ENCODE measurements at places on chromosomes 3 and 15.

- DNase-seq: no peak
These were observed 224.7 kb downstream of the IGSF11 start for GRCh38 chr3:118809696-118810498.

DNA sequence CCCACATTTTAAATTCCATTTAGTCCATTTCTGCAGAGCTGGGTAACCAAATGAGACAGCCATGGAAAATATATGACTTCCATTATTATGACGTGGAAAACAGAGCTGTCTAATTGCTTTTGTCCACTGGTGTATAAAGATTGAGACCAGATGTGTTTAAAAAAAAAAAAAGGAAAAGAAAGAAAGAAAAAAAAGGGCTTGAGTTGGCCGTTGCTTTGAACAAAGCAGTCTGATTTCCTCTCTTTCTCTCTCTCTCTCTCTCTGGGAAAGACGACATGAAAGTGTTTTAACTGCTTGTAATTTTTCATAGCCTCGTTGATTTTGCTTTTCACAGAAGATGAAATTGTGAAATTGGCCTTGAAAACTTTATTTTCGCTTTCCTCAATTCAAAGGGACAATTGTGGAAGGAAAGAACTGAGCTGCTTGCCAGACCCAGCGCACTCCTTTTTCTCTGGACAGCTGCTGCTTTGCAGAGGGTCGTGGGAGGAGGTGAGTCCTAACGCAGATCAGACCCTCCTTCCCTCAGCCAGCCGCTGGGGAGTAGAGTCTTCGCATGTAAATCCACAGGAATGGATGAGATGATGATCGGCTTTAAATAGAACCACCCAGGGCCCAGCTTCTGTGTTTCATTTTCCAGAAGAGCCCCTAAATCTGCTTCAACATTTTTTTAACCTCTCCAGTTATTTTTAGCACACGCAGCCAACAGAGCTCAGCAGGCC, 42.8 kb upstream of the UBE2E1 start:
- no peak for DNase-seq

DNA sequence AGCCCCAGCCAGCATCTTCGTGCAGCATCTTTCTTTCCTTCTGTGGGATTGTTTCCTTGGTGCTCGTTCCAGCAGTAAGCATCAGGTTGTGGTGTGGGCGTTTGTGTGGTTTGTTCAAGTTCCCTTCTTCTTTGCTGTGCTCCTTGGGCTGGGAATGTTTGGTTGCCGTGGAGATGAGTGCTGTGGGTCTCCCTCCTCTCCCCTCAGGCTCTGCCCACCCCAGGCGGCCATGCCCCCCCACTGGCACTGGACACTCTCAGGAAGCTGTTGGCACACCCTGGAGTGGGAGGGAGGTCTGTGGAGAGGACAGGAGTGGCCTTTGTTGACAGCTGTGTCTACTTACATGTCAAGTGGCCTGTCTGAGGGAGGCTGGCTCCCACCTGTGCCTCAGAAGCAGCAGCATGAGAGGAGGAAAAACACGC, 46.5 kb upstream of the SACM1L start:
- no peak for DNase-seq

DNA sequence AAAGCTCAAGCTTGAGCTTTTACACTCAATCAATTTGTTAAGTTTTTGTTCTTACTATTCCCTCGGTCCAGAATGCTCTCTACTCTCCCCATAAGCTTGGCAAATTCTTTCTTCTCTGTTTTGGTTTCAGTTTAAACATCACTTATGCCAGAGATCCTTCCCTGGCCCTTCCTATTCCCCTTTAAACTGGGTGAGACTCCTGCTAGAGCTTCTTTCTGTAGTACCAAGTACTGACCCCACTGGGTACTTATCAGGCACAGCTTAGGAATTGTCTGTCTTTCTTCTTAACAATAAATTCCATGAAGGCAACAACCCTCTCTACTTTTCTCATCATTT, 76.7 kb upstream of the PHLDB2 start:
- DNase-seq: no peak

GRCh38 chr15:80160570-80161156, 7.9 kb downstream of the FAH start:
- no peak for DNase-seq

DNA sequence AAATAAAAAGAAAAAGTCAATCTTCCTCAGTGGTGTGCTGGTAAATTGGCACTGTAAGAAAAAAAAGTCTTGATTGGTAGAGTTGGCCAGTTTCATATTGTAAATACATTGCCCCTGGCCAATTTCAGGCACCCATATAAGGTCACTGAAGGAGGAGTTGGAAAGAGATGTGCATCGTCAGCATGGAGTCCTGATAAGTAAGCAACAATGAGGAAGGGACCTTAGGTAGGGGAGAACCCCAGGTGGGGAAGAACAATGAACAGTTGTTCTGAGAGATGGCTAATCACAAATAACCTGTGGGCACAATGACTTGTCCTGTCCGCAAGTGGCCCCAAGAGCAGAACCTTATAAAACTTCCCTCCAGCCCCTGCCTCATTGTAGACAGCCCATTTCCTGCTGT, 8.6 kb upstream of the CYP8B1 start:
- DNase-seq: no peak

GRCh38 chr3:22587446-22587845, 615.7 kb upstream of the UBE2E2 start:
- no peak for DNase-seq

- no peak for DNase-seq
These were observed 28.3 kb upstream of the ALDH1L1 start for GRCh38 chr3:126208606-126209256.

DNA sequence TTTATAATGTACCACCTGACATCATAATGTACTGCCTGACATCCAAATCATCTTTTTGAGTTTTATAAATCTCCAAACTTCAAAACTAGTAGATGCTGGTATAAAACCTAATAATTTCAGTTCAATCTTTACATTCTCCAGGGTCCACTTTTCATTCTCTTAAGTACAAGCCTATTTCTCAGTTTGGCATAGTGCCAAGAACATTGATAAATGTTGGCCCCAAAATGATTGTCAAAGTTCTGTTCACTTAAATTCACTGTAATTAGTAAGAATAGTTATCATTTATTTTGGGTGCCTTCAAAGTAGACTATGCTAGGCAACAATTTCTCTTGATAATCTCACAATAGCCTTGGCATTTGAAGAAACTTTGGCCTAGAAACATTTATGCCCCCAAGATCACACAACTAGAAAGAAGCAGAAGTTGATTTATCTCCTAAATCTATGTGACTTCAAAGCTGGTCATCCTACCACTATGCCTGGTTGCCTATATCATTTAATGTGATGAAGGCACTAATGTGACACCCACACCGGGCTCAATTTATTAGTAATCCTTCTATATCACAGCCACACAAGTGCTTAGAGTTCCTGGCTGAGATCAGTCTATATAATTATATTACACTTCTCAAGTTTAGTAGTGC, 101.7 kb downstream of the ZNF609 start:
- DNase-seq: no peak

- no peak for DNase-seq
These were observed 53.5 kb downstream of the MSL2 start for GRCh38 chr3:136142592-136142991.

GRCh38 chr15:80596521-80596976, 98.6 kb upstream of the ABHD17C start:
- DNase-seq: no peak

DNA sequence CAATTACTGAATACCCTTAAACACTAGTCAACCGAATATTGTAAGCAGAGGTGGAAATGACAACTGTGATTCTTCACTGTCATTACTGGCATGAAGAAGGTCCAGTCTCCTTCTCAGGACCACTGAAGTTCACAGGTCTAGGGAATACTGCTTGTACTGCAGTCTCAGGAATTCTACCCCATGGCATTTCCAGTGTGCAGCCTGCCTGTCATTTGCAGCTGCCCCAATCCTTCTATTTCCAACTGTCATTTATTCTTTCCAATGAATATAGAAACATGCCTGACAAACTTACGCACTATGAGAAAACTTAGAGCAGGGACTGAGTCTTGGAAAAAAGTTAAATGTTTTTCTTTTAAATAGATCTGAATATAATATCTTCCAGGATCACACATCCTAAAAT, 308.0 kb upstream of the THBS1 start:
- DNase-seq: no peak

DNA sequence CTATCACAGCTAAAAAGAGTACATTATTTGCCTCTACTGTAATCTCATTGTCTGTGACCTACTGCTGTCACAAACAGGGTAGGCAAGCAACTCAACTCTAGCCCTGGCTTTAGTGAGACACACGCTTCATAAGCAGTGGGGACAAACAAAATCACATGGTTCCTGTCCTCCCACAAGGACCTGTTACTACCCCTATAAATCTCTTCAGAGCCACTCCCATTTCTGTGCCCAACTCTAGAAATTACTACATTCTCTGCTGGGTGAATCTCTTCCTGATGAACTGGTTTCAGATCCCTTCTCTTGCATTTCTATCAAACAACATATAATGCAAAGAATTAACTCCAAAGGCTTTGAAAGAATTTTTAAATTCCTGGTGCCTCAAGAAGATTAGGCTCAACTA, 117.3 kb downstream of the DMXL2 start:
- no peak for DNase-seq

DNA sequence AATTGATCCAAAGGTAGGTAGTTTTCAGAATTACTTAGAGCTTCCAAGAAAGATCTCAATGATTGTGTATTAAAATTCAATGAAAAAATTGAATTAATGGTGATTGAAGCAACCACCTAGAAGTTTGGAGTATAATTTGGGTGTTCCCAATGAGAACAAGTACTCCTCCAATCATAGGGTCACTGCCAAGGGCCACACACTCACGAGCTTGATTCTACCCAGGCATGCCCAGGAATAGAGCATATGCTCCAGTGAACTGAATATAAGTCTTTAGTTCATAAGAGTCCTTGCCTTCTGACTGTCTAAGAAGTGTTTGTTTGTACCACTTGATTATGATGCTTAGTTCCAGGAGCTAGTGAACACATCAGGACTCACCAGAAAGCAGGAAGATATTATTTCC, 133.9 kb downstream of the CPNE4 start:
- DNase-seq: no peak

- no peak for DNase-seq
These were observed 44.0 kb upstream of the ALDH1A3 start for GRCh38 chr15:100835636-100836035.

GRCh38 chr15:62218841-62219240, 53.8 kb upstream of the C2CD4B start:
- DNase-seq: no peak

GRCh38 chr3:64358176-64358575, 132.9 kb upstream of the PRICKLE2 start:
- no peak for DNase-seq

DNA sequence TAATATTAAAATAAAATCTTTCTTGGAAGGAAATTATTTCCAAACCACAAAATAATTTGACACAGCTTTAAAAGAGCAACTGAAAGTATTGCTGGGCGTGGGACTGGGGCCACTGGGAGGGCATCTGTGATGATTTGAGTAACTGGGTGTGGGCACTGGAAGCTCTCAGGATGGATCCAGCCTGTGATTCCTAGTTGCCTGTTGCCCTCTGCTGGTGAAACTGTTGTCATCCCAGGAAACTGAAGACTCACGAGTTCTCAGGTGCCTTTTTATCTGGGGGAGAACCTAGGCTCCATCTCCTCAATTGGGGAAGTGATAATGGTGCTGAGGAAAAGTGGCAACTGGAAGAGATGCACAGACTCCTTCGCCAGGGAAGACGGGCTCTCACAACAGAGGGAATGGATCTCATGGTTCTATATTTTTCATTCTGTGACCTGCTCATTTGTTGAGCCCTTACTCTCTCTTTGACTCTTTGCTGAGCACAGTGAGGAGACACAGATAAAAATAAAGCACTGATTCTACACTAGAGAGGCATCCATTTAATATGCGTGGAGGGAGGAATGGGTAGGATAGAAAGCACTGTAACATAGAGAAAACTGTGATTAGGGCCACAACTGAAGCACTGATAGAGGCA, 61.6 kb downstream of the TPRG1 start:
- no peak for DNase-seq

GRCh38 chr15:32909431-32909830, 191.6 kb downstream of the GREM1 start:
- DNase-seq: no peak

GRCh38 chr3:58531555-58531954, 5.4 kb downstream of the ACOX2 start:
- DNase-seq: no peak

DNA sequence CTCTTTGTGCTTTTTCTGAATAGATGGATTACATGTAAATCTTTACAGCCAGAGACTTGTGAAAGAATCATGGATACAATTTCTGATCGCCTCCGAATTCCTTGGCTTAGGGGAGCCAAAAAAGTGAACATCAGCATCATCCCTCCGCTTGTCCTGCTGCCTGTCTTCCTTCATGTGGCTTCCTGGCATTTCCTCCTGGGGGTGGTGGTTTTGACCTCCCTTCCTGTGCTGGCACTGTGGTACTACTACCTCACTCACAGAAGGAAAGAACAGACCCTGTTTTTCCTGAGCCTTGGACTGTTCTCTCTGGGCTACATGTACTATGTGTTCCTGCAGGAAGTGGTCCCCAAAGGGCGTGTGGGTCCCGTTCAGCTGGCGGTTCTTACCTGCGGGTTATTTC, 5.9 kb downstream of the ZDHHC23 start:
- no peak for DNase-seq

DNA sequence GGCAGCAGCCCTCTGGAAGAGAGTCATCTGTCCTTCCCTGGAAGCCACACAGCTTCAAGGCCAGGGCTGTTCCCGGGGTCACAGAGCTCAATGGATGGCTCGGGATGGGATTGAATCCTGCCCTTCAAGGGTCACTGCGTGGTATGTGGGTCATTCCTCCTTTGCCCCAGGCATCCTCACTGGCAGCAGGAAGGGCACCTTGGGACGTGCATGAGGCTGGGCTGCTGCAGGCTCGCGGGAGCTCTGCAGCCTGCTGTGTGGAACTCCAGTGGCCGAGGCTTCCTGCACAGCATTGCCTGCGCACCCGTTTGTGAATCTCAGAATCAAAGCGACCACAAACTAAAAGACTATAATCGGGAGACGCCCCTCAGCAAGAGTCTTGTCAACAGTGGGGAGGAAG, 60.7 kb downstream of the PCSK6 start:
- DNase-seq: no peak

DNA sequence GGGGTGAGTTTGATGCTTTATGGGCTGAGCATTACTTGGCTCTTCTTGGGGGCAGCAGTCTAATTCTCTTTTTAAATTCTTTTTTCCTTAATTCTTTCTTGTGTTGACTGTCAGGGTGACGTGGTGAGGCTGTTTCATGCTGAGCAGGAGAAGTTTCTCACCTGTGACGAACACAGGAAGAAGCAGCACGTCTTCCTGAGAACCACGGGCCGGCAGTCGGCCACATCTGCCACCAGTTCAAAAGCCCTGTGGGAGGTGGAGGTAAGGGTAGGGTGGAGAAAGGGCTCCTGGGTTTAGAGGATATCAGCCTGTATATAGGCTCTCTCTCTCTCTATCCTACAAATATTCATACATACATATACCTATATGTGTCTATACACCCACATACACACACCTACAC, 152.3 kb downstream of the ITPR1 start:
- no peak for DNase-seq

DNA sequence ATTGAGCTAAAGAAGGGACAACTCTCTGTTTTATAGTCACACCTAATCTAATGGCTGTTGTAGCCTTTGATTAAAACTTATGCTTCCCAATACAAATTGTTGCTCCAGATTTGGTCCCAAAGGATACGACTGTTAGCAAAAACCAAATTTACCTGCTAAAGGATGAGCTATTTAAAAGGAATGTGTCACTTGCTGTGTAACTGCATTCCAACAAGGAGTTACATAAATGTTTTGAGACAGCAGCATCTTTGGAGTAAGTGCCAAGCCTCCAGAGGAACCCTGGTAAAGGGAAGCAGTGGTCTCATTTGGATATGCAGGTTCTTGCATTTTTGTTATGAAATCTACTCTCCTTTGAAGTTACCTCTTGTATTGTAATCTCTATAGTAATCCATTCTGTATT, 233.3 kb downstream of the THSD4 start:
- no peak for DNase-seq
